Fibroblast of skin of abdomen (primary cell): ENCODE measurements at places on chromosomes 6 and 20.
A peak's percentile ranks its signal among the peaks of the same experiment; 100 is the strongest.

- DNase-seq, result peak; percentile 15
Measured at GRCh38 chr6:75752365-75752764, 3.3 kb downstream of the MYO6 start.

GRCh38 chr20:36599912-36600345, 5.7 kb upstream of the RAB5IF start:
- DNase-seq, result no peak

DNA sequence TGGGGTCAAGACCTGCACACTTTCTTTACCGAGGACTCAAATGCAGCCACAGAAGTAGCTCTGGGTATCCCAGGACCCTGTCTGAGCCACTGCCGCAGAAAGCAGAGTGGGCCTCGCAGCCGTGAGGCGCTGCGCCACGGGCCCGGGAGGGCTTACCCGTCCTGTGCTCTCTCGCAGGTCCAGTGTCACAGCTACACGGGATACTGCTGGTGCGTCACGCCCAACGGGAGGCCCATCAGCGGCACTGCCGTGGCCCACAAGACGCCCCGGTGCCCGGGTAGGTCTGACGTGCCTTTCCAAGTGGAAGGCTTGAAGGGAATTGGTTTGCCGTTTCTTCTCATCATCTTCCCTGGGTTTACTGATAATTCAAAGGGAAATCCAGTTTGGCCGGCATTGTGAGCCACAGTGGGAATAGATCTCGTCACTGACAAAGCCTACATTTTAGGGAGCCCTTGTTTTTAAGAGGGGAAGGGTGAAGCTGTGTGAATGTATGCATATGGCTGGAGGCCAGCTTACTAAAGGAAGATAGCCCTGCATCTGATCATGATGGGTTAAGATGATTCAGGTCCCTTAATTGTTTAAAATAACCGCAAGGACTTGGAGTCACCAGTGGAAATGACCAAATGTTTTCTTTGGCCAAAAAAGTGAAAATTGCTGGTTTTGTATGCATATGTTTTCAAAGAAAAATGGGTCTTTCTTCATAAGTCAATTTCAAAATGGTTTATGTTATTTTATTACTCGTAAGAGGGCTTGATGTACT, 86.6 kb downstream of the SMOC2 start:
- peak; percentile 16 for DNase-seq

- peak; percentile 42 for DNase-seq
Measured at GRCh38 chr6:15299430-15300131, 53.7 kb downstream of the JARID2 start.

- DNase-seq, result peak; percentile 38
Measured at GRCh38 chr6:106334646-106335448, 9.3 kb upstream of the ATG5 start.

GRCh38 chr6:75449630-75450206, 43.9 kb downstream of the FILIP1 start:
- peak; percentile 67 for DNase-seq

- no peak for DNase-seq
Measured at GRCh38 chr20:52783769-52784168, 188.4 kb upstream of the TSHZ2 start.

- peak; percentile 69 for DNase-seq
Measured at GRCh38 chr6:25016014-25016720, 80.4 kb upstream of the RIPOR2 start.

DNA sequence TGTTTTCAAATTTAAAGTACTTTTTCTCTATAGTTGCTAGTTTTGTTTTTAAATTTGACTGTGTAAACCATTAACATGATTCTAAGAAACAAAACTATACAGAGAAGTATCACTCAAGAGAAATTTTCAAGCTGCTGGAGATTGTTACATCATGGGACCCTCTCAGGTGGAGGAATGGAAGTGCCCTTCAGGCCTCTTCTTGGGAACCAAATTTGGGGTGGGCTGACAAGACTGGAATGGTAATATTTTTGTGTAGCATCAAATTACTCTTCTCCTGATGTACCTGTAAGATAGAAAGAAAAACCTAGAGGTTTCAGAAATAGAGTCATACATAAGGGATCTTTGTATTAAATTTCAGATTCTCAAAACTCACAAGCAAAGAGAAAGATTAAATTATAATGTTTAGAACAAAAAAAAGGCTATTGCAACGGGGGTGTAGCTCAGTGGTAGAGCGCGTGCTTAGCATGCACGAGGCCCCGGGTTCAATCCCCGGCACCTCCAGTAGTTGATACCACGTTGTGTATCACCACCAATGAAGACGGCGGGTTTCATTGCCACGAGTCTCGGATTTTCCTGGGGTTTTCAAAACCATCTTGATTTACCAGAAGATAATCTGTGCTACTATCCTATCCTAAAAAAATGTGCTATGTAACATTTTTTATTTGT, 193.7 kb downstream of the GPX5 start:
- DNase-seq, result no peak

- peak; percentile 34 for DNase-seq
Measured at GRCh38 chr6:114096561-114097172, 125.7 kb upstream of the HDAC2 start.

- DNase-seq, result peak; percentile 33
Measured at GRCh38 chr6:79468116-79468515, 69.1 kb downstream of the LCA5 start.

GRCh38 chr6:152948150-152948768, 34.6 kb downstream of the FBXO5 start:
- peak; percentile 39 for DNase-seq

GRCh38 chr6:5680095-5680494, 326.6 kb downstream of the NRN1 start:
- no peak for DNase-seq

- no peak for DNase-seq
Measured at GRCh38 chr20:5989539-5989938, 39.1 kb downstream of the MCM8 start.

DNA sequence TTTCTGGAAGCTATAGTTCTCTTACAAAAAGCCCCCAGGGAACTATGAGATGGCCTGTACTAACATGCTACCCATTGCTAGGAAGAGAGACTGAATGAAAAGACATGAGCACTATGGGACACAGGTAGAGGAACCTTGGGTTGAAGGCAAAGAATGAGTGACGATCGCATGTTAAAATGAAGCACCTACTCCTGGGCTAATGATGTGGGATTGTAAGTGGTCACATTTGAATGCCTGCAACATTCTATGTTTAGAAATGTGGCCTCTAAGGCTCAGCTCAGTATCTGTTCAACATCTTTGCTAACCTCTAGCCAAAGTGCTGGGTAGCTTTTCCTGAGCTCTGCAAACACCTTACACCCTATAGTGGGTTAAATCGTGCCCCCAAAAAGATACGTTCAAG, 5.2 kb upstream of the ZC3H12D start:
- DNase-seq, result no peak

DNA sequence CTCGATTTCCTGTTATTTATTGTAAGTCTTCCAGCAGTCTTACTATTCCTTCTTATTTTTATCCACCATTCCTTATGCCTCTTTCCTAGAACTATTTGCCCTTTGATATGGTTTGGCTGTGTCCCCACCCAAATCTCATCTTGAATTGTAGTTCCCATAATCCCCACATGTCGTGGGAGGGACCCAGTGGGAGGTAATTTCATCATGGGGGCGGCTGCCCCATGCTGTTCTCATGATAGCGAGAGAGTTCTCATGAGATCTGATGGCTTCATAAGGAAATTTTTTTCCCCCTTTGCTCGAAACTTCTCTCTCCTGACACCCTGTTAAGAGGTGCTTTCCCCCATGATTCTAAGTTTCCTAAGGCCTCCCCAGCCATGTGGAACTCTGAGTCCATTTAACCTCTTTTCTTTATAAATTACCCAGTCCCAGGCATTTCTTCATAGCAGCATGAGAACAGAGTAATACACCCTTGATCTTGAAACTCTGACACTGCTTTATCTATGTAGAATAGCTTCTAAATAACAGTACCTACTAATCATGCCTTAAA, 48.8 kb downstream of the PLN start:
- no peak for DNase-seq

- DNase-seq, result no peak
Measured at GRCh38 chr6:124973780-124974179, 11.5 kb downstream of the RNF217 start.

DNA sequence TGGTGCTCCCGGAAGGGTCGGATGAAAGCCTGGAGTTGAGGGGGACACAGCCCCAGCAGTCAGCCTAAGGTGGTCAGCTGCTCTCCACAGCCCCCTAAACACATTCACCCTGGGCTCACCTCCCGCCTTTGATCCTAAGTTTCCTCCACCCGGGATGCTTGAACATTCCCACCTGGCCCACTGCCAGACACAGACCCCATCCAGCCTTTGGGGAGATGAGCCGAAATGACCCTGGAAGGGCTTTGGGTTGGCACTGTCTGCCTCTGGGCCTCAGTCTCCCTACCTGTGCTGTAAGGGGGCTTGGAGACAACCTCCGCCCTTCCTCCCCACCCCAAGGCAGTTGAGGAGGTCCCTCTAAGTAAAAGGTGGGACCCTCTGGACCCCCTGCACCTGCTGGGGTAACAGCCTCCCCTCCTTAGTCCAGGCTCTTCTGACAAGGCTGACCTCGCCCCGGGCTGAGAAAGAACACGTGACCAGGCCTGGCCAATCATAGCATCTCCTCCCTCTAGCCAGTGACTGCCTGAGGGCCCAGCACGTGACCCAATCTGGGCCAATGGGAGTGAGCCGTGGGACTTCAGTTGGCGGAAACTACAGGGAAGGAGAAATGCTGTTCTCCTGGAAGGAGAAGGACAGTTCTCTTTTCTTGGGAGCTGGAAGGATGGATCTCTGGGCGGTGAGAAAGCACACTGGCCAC, 16.9 kb upstream of the UBE2V1 start:
- DNase-seq, result no peak

DNA sequence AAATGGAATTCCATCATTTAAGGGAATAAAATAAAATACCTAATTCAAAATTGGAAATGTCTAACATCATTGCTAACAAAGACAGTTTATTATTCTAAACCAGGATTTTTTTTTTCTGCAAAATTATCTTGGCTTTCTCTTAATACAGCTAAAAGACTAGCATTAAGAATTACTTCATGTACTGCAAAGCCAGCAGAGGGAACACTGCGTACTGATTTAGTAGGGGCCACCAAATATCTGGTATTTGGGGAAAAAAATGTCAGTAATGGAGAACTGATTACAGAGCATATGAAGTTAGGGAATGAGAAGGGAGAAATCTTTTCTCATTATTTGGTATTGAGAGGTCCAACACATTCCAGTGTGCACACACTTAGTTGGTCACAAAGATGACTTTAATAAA, 3.2 kb upstream of the SOX4 start:
- no peak for DNase-seq

DNA sequence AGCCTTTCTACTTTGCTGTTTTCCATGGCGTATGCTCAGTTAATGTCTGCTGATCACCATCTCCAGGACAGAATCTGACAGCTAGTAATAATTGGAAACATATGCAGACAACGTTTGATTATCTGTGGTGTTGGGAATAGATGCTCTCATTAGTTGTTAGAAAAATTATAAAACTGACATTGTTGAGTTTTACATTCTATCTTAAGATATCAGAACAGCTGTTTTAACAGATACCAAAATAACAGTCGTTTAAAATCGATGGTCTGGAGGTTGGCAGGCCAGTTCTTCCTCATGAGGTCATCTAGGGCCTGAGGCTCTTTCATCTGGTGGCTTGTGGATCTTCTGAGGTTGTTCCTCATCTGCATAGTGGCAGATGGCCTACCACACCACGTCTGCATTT, 137.6 kb downstream of the AIG1 start:
- DNase-seq, result no peak
